ENCODE measurements at places on chromosomes 4 and X.

DNA sequence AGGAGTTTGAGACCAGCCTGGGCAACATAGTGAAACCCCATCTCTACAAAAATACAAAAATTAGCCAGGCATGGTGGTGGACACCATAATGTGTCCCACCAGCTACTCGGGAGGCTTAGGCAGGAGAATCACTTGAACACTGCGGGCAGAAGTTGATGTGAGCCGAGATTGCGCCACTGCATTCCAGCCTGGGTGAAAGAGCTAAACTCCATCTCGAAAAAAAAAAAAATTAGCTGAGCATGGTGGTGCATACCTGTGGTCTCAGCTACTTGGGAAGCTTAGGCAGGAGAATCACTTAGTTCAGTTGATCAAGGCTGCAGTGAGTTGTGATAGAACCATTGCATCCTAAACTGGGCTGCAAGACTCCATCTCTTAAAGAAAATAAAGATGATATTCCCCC lies 91.2 kb downstream of the PLS3 start:
- DNase-seq, result peak; percentile 13

DNA sequence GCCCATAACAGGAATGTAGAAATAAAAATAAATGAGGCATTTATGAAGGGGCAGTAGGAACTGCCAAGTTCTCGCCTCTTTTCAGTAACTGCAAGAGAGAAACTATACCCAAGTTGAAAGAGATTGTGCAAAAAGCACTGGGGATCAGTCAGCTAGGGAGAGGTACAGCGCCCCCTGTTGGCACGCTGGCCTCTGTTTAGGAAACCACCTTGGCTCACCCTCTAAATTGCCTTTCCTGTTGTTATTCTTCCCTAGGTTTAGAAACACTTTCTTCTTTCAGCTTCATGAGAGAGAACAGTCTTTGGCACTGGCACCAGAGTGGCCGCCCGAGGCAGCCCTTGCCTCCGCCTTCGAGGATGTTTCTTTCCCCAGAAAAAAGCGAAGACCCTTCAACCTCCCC lies 348.5 kb downstream of the MID1IP1 start:
- DNase-seq, result peak; percentile 19

GRCh38 chr4:646460-646859 lies 21.1 kb downstream of the PDE6B start:
- DNase-seq, result no peak

DNA sequence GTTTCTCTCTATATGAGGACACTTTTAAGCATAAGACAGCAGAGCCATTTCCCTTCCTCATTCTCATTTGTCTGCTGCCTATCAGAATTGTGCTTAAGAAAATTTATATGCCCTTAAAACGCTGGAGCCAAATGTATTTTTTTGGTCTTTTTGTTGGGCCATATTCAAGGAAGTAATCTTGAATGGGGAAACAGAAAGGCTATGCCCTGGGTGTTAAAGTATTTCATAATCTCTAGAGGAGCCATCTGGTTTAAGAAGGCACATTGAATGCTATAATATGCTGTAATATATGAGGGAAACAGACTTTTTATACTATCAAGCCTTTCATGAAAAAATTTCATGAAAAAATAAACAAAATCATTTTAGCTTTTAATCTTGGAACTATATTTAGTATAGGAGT lies 4.3 kb downstream of the DMD start:
- DNase-seq, result no peak

- DNase-seq, result no peak
Observed at GRCh38 chr4:14368391-14368790, 633.9 kb upstream of the CPEB2 start.

DNA sequence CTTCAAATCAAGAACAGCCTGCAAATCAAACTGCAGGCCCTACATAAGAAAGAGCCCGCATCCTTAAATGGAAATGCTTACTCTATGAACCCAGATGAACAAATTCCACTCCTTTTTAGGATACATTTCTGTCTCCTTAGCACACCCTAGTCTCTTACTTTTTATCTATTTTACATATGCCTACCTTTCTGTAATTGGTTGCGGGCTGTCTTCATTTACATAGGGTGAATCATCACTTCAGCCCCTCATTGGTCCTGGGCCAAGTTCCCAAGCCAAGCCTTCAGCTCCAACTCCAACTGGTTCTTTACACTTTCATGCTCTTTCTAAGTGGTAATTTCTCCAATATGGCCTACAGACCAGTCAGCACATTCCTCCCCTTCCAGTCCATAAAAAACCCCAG lies 219.3 kb downstream of the TRAM1L1 start:
- peak; percentile 80 for DNase-seq

- no peak for DNase-seq
Observed at GRCh38 chr4:1321486-1321885, 25.5 kb upstream of the UVSSA start.

GRCh38 chr4:82200046-82200445 lies 173.7 kb downstream of the HNRNPD start:
- peak; percentile 77 for DNase-seq

DNA sequence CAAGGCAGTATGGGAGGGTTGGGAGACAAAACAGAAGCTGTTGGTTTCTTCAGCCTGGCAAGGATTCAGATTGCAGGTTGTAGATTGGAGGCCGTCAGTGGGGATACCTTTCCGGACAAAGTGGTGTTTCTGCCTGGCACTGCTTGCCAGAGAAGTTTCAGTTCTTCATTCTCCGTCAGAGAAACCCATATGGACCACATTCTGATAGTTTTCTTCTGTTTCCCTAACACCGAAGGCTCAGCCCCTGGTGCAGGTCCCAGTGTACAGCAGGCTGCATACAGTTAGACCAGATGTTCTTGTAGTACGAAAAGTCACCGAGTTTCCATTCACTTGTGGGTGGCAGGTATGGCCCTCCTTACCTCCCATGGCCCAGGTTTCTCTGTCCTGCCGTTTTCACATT lies 107.3 kb downstream of the PTTG2 start:
- no peak for DNase-seq

- no peak for DNase-seq
Observed at GRCh38 chr4:64857198-64857597, 447.9 kb upstream of the TECRL start.

GRCh38 chr4:61200916-61201526 lies 895 bp downstream of the ADGRL3 start:
- peak; percentile 61 for DNase-seq

DNA sequence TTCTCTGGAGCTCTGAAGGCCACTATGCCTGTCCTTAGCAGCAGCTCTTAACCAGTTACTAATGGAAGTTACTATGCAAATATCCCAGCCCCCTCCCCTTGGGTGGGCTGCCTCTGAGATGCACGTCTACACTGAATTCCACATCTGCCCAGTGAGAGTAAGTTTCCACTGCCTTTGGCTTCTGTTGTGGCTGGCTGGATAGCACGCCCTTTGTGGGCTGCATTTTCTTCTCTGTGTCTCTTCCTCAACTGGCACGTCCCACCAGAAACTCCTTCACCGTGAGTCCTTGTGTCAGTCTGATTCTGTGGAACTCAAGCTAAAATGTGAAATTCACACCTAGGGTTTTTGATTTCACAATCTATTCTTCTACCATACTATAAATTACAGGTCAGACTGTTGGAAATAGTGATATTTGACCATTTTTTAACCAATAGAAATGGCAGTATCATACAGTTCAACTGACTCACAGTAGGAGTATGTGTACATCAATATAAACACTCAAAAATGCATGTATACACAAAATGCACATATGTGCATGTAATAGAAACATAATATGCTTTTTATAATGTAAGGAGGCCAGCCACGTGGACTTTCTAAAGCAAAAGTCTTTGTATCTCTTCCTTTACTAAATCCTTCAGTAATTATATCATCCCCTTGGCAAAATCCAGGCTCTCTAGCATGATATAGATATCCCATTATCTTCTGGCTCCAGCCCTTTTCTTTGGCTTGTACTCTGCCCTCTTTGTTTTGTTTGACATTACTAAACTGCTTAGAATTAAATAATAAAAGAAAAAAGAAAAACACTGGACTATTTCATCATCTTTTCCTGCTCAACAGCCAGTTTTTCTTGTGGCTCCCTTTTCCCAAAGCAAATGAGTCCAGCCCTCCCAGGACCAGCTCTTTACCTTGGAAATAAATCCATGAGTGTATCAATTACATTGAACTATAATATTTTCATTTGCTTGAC lies 33.2 kb upstream of the LDB2 start:
- peak; percentile 69 for DNase-seq

DNA sequence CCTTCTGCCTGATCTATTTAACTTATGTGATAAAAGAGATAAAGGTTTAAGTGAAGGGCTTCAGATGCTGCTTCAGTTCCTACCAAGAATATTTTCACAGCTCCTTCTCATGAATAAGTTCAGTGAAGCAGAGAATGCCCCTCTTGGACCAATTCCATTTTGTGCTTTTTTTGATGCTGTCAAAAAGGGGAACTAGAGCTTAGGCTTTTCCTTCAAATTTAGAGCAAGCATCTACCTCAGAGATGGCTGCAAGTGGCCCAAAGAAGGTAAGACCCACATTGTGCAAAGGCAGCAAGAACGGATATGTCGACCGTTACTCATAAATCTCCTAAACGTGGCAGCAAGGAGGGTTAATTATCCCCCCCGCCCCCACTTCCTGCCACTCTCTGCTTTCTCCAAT lies 4.5 kb downstream of the CHRDL1 start:
- no peak for DNase-seq

DNA sequence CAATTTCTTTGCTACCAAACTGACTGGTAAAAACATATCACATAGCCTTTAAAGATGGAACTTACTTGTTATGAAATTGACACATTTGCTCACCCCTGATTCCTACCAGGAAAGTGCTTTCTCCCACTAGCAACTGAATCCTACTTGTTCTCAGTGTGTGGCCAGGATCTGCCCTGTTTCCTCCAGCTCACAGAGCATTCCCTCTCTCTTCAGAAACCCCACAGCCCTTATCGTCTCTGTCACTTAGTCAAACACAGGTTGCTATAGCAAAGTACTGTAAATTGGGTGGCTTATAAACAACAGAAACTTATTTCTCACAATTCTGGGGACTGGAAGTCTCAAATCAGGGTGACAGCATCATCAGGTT lies 265.2 kb upstream of the BOD1L1 start:
- peak; percentile 84 for DNase-seq

DNA sequence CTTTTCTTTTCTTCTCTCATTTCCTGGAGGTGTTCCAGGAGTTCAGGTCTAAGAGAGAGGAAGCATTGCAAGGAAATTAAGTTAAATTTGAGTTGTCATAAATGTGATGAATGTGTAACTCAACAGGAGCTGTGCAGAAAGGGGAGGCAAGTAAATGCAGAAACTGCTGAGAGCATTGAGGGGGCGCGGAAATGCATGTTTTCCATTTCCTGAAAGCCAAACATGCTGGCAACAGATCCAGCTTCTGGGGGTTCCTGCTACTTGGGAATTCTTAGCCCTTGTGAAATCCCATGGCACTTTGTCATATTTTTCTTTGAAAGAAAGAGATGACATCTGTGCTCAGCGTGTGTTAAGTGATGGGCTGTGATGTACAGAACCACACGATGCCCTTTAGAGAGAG lies 33.8 kb upstream of the NAP1L5 start:
- DNase-seq, result peak; percentile 29

- no peak for DNase-seq
Observed at GRCh38 chr4:41154814-41155177, 59.5 kb downstream of the APBB2 start.

DNA sequence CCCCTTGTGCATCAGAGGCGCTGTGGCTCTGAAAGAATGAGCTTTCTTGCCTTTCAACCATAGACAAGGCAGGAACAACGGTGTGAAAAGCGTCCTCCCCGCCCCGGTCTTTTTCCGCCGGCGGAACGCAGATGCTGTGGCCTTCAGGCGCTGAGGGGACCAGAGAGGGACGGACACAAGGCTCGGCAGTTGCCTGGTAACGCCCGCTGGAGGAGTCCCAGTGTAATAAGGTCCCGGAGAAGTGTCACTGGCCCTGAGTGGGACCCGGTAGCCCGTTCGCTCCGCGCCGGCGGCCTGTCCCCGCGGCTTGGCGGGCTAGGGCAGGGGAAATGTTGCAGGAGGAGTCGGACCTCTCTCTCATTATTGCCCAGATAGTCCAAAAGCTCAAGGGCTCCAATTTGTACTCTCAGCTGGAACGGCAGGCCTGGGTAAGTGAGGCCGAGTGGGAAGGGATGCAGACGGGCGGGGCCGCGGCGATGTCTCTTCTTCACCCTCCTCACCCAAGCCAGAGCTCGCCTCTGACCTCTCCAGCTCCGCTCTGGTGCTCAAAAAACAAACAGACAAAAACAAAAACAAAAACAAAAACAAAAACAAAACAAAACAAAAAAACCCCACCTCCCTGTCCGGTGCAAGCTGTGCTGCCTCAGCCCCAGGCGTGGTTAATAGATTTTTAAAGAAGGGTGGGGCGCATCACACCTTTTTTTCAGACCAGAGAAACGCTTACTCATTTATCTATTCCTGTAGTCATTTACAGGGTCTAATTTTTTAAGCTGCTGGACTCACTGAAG lies at the start of gene TBC1D19:
Gene TBC1D19, plus strand, starts transcription at position 220 of the 788 bp plus-strand sequence. Its CDS starts 110 bp downstream, at position 330.
- DNase-seq, result peak; percentile 90

GRCh38 chr4:7799306-7799705 lies 140.4 kb downstream of the AFAP1 start:
- no peak for DNase-seq

- no peak for DNase-seq
Observed at GRCh38 chr4:78588894-78589545, 37.5 kb downstream of the ANXA3 start.

GRCh38 chrX:128807367-128807766 lies 715.9 kb downstream of the SMARCA1 start:
- no peak for DNase-seq

DNA sequence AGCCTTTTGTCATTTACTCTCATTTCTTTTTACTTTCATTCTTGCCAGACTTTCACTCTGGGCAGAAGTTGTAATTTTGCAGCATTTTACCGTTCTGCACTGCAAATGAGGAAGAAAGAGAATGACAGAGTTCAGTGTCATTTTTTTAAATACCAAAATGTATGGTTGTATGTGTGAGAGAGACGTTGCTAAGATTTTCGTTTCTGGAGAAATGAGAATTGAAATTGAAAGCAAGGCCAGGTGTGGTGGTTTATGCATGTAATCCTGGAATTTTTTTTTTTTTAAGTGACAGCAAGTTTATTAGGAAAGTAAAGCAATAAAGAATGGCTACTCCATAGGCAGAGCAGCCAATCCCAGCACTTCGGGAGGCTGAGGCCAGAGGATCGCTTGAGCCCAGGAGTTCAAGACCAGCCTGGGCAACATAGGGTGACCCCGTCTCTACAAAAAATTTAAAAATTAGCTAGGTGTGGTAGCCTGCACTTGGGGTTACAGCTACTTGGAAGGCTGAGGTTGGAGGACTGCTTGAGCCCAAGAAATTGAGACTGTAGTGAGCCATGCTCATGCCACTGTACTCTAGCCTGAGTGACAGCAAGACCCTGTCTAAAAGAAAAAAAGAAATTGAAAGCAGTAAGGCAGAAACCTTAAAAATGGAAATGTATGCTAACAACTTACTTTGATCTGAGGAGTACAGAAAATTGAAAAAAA lies 12.9 kb downstream of the DCK start:
- no peak for DNase-seq

Data from fibroblast of skin of back (primary cell).